ENCODE measurements at places on chromosomes 3 and 15. TPM values are rescaled to one million over a fixed set of nuclear protein-coding genes. Genes with fewer than 3 reads are reported as not detected.

The VIPR1 gene
- total RNA-seq = 1.9 TPM

The PLXNA1 gene
- total RNA-seq = 7.4 TPM

The SRGAP3 gene
- 5.1 TPM for total RNA-seq

The CILP gene
- total RNA-seq = 5.4 TPM

GRCh38 chr3:194247350-194247740 lies 103.8 kb downstream of the CPN2 start:
- DNase-seq = no peak

- DNase-seq = no peak
Measured at GRCh38 chr15:69734699-69735098, 282.1 kb downstream of the RPLP1 start.

DNA sequence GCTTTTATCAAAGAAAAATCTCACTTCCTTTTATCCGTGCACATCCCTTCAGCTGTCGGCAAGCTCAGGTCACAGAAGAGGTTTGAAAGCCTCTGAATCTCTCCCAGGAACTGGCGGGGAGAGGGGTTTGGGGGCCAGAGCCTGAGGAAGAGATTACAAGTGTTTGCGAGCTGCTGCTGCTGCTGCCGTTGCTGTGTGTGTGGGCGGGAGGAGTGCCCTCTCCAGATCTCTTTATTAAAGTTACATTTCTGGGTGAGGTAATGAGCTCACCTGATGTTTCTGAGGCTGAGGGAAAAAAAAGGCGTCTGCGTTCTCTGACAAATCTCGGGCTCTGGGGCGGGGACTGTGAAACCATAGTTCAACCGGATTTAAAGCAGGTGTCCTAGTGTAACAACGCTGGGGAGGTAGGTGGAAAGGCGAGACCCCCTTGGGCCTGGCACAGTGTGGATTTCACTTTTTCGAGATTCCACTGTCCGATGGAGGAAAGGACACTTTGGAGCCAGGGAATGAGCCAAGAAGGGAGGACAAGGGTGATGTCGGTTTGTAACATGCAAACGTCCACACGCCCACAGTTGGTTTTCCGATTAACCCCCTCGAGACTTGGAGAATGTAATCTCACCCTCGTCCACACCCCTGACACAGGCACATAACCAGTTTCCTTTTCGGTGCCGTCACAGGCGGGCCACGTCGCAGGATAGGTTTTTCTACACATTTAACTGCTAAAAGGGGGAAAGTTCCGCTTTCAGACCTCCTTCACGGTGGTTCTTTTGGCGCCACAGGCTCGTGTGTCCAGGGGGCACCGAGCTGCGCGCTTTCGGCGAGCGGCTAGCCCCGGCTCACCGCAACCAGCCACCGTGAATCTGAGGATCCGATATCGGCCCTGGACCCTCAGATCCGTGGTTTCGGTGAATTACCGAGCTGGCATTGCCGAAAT lies 2.1 kb downstream of the ALCAM start:
- DNase-seq = peak; percentile 74

DNA sequence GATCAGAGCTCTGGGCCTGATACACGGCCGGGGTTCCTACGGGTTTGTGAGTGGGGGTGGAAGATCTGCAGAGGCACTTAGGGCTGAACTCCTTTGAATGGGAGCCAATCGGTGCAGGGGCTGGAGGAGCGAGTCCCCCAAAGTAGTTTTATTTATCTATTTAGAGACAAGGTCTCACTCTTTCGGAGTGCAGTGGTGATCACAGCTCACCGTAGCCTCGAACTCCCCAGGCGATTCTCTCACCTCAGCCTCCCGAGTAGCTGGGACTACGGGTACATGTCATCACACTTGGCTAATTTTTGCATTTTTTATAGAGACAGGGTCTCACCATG lies 1.6 kb upstream of the CELSR3 start:
- DNase-seq = no peak

DNA sequence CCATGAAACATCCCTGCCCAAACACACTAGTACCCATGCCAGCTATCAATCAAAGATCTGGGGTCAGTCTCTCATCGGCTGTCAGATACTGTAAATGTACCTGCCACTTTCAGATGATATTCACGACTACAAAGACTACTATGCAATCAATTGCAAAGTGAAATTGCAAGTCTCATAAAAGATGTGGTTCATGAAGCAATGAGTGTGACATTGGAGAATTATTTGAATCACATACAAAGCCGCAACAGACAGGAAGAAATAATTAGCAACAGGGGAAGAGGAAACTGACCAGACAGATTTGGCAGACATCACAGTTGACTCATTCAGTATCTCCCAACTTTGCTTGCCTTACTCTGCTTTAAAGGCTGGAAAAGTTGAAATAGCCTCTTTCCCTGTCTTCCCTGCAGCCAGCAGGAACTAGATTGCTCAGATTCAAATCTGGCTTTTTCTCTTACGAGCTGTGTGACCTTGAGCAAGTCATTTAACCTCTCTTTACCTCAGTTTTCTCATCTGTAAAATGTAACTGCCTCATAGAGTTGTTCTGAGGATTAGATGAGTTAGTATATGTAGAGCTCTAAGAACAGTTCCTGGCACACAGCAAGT lies 95.7 kb upstream of the C3orf80 start:
- DNase-seq = no peak

- DNase-seq = no peak
Measured at GRCh38 chr3:15065550-15066007, 464 bp upstream of the MRPS25 start.

DNA sequence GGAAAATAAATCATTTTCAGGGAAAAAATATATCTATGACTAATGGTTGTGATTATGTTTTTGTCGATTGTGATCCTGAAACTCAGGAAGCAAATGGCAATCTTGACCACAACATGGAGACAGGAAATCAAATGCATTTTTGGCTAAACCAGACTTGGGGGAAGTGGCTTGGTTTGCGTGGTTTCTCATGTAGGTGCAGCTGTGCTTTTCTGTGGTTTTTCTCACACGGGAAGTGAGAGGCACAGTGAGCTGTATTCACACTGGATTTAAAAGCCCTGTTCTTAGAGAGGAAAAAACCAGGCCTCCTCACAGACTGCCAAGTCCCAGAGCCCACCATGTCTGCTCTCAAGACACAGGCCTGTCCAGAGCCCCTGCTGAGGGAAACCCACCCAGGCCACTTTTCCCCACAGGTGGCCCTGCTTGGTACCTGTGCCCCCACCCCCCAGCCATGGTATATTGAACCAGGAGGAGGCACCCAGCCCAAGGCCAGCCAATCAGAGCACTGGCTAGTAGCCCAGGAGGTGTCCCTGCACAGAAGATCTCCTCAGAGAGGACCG lies 46.1 kb downstream of the BTD start:
- peak; percentile 80 for DNase-seq

DNA sequence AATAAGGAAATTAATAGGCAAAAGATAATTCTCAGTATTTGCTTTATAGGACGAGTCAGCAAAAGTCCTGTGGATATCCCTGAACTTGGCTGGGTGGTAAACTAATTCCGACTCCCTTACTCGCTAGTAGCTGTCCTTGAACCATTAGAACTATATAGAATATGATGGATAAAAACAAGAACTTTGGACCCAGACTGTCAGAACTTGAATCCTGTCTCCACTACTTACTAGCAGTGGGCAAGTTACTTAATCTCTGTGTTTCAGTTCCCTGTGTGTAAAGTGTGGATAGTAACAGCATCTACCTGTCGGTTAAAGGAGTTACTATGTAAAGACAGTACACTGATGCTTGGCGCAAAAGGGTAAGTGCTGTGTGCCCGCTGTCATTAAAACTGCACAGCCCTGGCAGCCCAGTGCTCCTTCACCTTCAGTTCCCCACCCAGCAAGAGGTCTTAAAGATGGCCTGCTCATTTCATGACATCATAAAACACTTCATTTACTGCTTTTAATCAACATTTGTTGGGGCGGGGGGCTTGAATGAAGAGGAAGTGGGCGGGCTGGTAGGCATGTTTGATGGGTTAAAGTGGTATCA lies 7.3 kb downstream of the TPM1 start:
- no peak for DNase-seq

DNA sequence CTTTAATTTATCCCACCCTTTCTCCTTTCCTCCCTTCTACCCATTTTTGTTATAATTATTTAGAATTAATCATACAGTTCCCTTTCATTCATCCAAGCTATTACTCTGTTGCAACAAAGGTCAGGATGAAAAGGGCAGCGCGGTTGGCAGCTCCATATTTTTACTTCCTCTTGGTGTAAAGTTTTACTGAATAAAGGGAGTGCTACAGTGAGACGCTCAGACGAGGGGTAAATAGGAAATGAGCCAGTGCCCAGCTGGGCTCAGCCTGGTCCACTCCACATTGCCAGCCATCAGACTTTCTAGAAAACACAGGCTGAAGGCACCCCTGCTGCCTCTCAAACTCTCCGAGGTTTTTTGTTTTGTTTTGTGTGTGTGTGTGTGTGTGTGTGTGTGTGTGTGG lies 21.9 kb upstream of the ZBTB38 start:
- no peak for DNase-seq

DNA sequence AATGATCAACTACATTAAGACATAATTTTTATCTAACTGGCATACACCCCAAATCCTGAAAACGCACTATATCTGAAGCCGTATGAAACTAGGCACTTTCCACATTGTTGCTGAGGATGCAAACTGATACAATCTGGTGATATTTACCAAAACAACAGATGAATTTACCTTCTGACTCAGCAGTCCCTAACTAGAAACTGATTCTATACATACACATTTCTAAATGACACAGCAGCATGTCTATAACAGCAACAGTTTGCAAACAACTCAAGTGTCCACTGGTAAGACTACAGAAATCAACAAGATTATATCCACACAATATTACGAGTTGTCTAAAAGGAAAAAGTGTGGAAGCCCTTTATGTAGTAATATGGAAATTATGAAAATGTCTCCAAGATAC lies 22.9 kb downstream of the SECISBP2L start:
- DNase-seq = no peak
